ENCODE measurements at places on chromosomes 6 and 20.

DNA sequence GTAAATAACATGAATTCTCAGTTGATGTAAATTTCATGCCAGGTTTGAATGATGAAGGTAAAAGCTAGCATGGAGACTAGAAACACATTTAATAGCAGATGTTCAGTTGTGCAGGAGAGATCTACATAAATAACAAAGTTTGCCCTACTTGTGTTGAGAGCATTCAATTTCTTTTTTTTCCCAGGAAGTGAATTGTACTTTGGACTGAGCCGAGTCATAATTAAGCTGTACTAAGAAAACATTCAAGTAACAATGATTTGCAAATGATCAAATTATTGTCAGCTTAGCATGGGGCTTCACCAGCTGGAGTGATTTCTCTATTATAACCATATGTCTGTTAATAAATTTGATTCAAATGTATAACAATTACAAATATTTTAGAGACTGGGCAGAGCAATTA is 893.5 kb upstream of the MAP3K7 start:
- DNase-seq, result no peak

GRCh38 chr20:9349249-9349648 is 165.1 kb upstream of the LAMP5 start:
- DNase-seq, result no peak

GRCh38 chr6:44062105-44062770 is 65.0 kb downstream of the MRPL14 start:
- DNase-seq, result no peak

DNA sequence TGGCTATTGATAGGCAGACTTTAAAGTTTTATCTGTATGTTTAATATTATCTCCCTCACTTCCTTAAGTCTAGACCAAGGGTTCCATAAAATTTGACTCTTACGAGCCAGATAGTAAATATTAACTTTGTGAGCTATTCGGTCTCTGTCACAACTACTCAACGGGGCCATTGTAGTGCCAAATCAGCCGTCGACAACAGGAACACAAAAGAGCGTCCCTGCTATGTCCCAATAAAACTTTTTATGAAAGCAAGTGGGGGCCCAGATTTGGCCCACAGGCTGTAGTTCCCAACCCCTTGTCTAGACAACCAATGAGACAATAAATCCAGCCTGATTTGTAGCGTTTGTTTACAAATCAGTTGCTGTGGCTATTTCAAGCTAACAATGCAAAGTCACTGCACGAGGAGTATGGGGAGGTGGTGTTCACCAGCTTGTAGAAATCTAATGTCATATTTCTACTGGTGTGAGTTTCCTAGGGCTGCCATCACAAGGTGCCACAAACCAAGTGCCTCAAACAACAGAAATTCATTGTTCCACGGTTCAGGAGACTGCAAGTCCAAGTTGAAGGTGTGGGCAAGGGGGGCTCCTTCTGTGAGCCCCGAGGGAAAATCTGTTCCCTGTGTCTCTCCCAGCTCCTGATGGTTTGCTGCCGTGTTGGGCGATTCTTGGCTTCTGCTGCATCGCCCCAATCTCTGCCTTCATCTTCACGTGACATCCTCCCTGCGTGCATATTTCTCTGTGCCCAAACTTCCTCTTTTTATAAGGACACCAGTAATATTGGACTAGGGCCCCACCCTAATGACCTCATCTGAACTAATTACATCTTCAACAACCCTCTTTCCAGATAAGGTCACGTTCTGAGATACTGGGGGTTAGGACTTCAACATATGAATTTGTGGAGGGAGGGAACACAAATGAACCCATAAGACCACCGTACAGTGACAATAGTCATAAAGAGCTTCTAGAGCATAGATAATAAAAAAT is 356.0 kb upstream of the JARID2 start:
- DNase-seq, result no peak

- DNase-seq, result no peak
Measured at GRCh38 chr20:62282103-62282502, 20.7 kb upstream of the ADRM1 start.
